Natural killer cell (primary cell): ENCODE measurements at places on chromosomes 12 and 14. TPM values are rescaled to one million over a fixed set of nuclear protein-coding genes. Genes with fewer than 3 reads are reported as not detected.
A peak's percentile ranks its signal among the peaks of the same experiment; 100 is the strongest.

Gene TMEM119
- total RNA-seq: 0.70 TPM

Gene NR1H4
- total RNA-seq: not detected

- DNase-seq: no peak
Measured at GRCh38 chr14:40417777-40418401, 985.7 kb upstream of the FBXO33 start.

DNA sequence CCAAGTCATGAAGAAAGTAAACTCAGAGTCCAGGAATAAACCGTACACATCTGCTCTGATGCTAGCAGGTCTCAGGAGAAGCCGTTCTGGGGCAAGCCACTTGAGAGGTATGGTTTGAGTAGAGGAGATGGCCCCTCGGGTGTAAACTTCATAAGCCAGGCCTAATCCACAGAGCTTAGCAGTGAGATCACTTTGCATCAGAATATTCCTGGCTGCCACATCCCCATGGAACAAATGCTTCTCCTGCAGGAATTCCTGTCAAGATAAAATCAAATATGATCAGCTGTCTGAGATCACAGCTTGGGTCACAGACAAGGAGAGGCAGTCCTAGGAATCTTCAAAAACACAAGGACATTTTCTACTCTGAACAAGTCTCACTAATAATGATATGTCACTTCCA is 11.2 kb upstream of the MAGOHB start:
- no peak for DNase-seq

DNA sequence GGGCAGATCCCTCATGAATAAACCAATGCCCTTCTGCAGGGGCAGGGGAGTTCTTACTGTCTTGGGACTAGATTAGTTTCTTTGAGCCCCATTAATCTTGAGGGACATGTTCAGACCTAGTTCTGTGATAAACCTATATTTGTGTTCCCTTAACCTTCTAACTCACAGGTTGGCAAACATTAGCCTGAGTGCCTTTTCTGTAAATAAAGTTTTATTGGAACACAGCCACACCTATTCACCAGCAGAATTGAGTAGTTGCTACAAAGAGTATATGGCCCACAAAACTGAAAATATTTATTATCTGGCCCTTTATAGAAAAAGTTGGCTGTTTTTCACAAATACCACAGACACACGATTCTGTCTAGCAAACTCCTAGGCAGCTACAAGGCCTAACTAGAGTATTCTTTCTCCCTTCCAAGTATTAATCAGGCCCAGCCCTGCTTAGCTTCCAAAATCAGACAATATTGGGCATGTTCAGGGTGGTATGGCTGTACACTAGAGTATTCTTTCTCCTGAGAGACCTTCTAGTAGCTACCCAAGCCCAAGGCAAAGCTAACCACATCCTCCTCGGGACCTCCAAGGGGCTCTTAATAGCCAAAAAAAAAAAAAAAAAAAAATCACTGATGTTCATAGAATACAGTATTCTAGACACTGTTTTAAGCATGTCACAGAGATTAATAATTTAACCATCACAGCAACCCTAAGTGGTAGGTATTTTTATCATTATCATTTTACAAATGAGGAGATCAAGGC is 199.3 kb upstream of the PWP1 start:
- DNase-seq: no peak

- no peak for DNase-seq
Measured at GRCh38 chr12:67377021-67377420, 107.9 kb downstream of the CAND1 start.

- no peak for DNase-seq
Measured at GRCh38 chr12:101642115-101643067, 47.6 kb downstream of the MYBPC1 start.

Gene MGP
- total RNA-seq: 1.1 TPM

GRCh38 chr12:115597157-115597712 is 680.3 kb downstream of the MED13L start:
- no peak for DNase-seq

DNA sequence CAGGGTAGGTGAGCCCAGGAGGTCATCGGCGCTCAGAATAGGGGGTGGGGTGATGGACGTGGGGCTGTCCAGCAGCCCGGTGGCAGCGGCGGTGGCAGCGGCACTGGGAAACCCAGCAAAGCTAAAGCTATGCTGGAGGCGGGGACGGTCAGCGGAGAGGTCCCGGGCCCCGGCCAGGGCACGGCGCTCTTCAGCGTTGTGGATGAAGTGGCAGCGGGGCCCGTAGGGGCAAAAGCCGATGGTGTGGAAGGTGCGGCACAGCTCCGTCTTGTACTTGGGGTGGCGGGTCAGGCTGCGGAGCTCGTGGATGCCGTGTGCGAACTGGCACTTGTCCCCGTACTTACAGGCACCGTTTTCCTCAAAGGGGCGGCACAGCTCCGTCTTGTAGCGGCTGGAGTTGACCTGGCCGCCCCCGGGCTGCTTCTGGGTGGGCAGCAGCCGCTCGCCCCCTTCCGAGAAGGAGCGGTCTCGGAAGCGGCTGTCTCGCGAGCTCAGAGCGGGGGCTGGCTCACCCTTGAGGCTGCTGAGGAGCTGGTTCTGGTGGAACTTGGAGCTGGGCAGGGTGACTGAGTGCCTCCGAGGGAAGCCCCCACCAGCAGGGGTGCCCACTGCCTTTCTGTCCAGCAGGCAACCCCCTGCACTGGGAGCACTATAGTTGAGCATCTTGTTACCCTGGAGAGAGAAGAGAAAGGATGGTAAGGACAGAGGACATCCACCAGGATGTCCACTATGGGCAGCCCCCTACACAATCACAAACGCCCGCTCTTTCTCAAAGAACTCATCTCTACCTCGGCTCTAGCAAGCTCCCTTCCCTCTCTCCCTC is 2.8 kb downstream of the ZFP36L1 start:
- peak; percentile 53 for DNase-seq

DNA sequence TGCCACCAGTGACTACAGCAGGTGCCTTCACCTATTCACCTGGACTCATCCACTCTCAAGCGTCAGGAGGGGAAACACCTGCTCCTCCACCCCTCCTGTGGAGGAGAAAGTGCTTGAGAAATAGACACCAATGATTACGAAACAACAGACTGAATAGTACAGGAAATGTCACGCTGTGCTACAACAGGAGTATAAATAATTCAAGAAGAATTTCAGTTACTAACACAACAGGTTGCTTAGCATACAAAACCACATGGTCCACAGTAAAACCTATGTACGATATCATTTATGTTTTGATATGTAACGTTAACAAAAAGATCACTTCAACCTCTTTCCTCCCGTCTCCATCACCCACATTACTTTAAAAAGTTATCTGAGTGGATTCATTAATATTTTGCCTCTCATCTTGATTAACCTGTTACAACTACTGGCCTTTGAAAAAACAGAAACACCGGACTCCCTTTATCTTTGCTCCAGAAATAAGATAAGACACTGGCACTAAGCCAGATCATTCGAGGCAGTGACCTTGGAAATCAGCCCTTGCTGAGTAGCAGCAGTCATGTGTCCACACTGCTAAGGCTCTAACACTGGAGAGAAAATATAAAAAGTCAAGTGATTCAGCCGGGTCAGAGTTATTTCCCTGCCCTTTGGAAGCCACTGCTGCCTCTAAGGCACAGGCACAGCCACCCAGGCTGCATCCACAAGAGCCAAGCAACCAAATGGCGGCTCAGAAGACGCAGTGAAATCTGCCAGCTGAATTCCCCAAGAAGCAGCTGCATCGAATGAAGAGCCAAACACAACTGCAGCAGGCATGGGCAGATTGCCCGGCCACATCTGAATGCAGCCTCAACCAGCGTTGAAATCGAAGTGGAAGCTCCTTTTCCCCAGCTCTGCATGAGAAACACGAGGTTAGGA is 40.9 kb downstream of the NT5DC3 start:
- DNase-seq: no peak

GRCh38 chr12:81815611-81816010 is 56.5 kb upstream of the PPFIA2 start:
- DNase-seq: no peak

DNA sequence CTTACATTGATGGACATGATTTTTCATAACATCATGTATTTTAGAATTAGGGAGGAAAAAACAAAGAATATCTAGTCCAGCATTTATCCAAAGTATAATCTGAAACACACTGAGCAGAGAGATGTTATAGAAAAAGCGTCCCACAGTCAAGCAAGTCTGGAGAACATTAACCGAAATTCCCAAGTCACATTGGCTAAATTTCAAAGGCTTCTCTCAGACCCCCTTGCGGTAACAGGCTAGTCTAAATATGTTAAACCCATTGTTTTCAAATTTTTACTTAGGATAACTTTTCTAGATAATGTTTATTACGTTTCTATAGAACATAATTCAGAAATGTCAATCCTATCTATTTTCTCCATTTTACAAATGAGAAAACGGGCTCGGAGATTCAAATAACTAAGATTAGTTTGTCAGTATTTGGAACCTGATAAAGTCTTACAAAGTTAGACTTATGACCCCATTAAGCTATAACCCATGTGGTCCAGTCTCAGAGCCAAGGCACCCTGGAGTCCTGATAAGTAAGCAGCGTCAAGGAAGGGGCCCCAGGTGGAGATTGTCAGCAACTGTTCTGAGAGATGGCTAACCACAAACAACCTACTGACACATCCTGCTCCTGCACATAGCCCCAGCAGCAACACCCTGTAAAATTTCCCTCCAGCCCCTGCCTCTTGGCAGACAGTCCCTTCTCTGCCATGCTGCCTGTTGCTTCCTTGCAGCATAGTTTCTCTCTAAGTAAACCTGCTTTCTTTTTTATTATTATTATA is 220.6 kb upstream of the TMEM260 start:
- no peak for DNase-seq

- DNase-seq: no peak
Measured at GRCh38 chr14:93201155-93201704, 5.6 kb downstream of the GON7 start.

Gene SLC25A21
- total RNA-seq: not detected

Gene SRRM4
- total RNA-seq: not detected

DNA sequence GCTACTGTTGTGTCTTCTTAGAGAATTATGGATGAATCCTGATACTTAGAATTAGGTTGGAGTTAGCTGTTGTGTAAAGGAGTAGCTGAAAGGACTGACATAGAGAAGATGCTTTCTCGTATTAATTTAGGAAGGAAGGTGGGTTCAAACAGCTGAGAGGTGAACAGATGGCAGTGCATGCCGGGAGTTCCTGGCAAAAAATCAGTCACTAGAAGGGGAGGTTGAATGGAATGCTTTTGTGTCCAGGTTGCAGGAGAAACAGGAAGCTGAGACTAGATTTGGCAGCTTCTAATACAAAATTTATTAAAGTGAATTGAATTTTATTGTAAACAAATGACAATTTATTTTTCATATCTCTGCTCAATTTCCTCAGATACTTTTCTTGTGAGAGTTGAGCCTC is 70.8 kb downstream of the BTG1 start:
- DNase-seq: no peak

GRCh38 chr12:9707864-9708808 is 24.8 kb downstream of the CLECL1 start:
- DNase-seq: peak; percentile 89

Gene FAM177A1
- total RNA-seq: 79.6 TPM

Gene SLC22A17
- total RNA-seq: 0.28 TPM

DNA sequence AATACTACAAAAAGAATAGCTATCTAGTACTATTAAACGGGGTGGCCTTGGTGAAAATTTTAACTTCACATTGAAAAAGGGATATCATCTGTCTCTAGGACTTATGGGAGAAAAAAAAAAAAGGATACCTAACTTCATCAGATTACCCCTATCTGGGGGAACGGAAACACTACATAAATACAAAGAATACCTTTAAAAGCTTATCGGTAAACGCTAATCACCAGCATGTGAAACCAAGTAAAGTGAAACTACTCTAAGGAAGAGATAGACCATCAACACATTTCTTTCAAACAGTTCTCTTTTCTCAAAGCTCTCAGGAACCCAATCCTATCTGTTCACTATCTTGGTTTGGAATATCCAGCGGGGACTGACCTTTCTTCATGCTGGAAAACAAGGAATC is 3.5 kb downstream of the KICS2 start:
- DNase-seq: peak; percentile 13

DNA sequence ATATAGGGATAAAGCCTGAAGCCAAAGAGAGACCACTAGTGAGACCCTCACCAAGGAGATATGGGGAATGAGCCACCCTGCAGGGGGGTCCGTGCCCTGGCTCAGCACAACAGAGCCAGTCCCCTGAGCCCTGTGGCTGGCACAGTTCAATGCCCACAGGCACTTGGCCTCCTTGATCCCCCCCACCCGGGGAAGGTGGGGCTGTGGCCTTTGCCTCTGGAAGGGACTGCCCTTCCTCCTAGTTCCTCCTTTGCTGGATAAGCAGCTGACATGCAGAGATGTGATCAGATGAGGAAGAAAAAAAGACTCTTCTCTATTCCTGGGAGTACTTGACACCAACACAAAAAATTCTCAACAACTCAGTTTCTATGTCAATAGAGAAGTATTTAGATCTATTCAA is 19.9 kb downstream of the TTC7B start:
- DNase-seq: no peak

- DNase-seq: no peak
Measured at GRCh38 chr12:49588281-49588680, 17.2 kb downstream of the FAM186B start.

DNA sequence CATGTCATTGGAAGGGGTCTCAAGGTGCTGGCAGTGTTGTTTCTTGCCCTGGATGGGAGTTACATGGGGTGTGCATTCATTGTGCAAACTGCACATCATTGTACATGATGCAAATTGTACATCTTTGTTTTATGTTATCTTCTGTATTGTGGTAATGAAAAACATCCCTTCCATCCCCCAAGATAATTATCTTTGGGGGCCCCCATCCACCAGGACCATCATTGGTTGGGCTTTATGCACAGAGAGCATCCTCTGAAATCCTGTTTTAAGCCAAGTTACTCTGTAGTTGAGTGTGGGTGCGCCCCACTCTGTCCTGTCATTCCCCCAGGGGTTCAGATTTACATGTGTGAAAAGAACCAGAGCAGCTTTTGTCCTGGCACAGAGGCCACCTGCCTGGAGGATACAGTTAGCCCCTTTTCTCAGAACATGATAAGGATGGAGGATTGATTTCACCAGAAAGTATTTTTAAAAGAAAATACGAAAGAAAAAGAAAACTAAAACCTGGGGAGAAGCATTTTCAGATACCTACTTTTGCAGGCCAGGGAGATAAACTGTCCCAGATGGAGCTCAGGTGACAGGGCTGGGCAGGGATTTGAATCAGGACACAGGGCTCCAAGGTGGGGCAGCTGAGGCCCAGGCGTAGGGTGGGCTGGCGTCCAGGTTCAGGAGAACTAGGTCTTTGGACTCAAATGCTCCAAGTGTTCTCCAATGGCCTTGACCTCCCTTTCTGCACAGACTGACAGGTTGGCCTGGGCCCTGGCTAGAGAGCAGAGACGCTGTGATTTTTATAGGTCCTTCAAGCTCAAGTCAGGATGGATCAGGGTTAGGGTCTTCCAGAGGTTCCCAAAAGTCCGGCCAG is 17.2 kb downstream of the WSCD2 start:
- no peak for DNase-seq

Gene PLEKHG7
- total RNA-seq: 0.63 TPM

DNA sequence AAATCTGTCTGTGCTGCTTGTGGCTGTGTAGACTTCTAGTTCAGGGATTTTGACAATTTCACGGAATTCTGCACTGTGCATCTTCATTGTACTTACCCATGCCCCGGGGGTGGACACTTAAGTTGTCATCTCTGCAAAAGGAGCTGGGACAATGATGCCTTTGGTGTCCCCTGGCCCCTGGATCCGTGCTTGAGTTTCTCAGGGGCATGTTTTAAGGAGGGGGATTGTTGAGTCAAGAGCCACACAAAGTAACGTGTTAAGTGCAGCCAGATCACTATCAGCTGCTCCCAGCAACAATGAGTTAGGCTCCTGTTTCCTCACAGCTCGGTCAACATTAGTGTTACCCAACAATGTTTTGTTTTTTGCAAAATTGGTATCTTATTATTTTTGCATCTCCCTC is 305.0 kb upstream of the DIO3 start:
- DNase-seq: no peak

Gene KLRG1
- 165 TPM for total RNA-seq

Gene TAS2R31
- 6.2 TPM for total RNA-seq

Gene CPM
- total RNA-seq: 0.25 TPM
